Fibroblast of lung (primary cell): ENCODE measurements at places on chromosomes 4 and X. TPM values are rescaled to one million over a fixed set of nuclear protein-coding genes. Genes with fewer than 3 reads are reported as not detected.

GRCh38 chrX:101229170-101229569 lies 9.6 kb downstream of the DRP2 start:
- DNase-seq: peak; percentile 63
- H3K4me1 ChIP-seq: peaks cover 3% of the 10 kb centered on the region
- no peak overlapping the region for H3K4me3 ChIP-seq
- H3K27me3 ChIP-seq: no peaks in the 10 kb centered on the region
- no peaks in the 10 kb centered on the region for H3K36me3 ChIP-seq

DNA sequence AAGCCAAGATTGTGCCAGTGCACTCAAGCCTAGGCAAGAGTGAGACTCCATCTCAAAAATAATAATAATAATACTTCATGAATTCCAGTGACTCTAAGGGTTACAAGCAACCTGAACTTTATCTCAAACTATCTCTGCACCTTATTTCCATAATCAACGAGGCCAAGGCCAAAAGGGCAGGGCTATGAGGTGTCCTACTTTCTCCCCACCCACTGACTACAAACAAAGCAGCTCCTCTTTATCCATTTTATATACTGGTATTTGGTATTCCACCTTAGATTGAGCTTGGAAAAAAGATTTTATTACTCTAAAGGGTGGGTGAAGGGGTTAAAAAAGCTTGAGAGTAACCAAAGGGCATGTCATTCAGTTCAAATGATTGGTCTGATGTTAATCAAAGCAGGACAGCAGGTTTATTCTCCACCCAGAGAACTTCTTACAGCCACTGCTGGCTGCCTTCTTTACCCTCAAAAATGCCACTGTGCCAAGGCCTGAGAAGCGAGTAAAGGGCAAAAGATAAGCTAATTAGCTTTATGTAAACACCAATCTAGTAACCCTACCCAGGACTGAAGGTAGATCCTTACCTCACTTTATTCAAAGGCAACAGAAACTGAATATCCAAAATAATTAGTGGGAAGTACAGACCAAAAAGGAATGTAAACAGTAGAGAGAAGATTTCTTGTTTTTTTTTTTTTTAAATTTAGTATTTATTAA lies 28.2 kb downstream of the APOO start:
- H3K27me3 ChIP-seq: no peaks in the 10 kb centered on the region
- DNase-seq: no peak
- H3K27ac ChIP-seq: no peak overlapping the region
- no peaks in the 10 kb centered on the region for H3K36me3 ChIP-seq

GRCh38 chrX:30627818-30628652 lies 25.2 kb upstream of the GK start:
- no peak overlapping the region for H3K4me3 ChIP-seq
- no peaks in the 10 kb centered on the region for H3K36me3 ChIP-seq
- DNase-seq: no peak
- H3K4me1 ChIP-seq: no peaks in the 10 kb centered on the region
- no peak overlapping the region for H3K27ac ChIP-seq

GRCh38 chrX:149286940-149287349 lies 218.2 kb downstream of the IDS start:
- no peak overlapping the region for H3K27ac ChIP-seq
- H3K4me1 ChIP-seq: no peaks in the 10 kb centered on the region
- no peak overlapping the region for H3K4me3 ChIP-seq
- H3K36me3 ChIP-seq: no peaks in the 10 kb centered on the region

- H3K36me3 ChIP-seq: no peaks in the 10 kb centered on the region
- peak; percentile 29 for DNase-seq
- no peaks in the 10 kb centered on the region for H3K4me1 ChIP-seq
- H3K27me3 ChIP-seq: no peaks in the 10 kb centered on the region
- H3K4me3 ChIP-seq: peak overlapping the region; percentile 31
Measured at GRCh38 chrX:129653971-129654651, 645 bp downstream of the APLN start.

DNA sequence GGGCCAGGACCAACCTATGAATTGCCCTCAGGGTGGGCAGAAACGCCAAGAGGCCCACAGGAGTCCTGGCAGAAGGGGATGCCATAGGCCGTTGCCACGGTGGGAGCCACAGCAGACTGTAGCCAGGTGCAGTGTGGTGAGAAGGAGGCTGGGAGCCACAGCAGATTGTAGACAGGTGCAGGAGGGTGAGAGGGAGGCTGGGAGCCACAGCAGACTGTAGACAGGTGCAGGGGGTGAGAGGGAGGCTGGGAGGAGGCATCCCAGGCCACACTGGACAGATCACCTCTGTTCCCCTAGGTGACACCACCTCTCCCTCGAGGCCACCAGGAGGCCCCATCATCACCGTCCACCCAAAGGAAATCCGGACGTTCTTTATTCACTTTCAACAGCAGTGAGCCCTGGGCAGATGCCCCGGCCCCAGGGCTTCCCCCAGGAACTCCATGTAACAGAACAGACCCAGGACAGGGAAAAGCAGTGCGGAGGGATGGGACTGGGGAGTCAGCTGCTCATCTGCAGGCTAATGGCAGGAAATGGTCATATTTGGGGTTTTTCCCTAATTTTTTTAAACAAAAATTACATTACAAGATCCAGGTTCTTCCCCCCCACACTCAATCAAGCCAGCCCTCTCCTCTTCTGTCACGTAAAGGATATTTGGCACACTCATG lies 19.5 kb upstream of the MRFAP1 start:
- peaks cover 4% of the 10 kb centered on the region for H3K36me3 ChIP-seq
- H3K27ac ChIP-seq: no peak overlapping the region
- no peaks in the 10 kb centered on the region for H3K27me3 ChIP-seq

GRCh38 chrX:71367396-71367795 lies 1.2 kb downstream of the TAF1 start:
- H3K4me1 ChIP-seq: peaks cover 2% of the 10 kb centered on the region
- H3K36me3 ChIP-seq: no peaks in the 10 kb centered on the region
- H3K27ac ChIP-seq: peak overlapping the region; percentile 94
- DNase-seq: peak; percentile 7
- H3K27me3 ChIP-seq: no peaks in the 10 kb centered on the region

DNA sequence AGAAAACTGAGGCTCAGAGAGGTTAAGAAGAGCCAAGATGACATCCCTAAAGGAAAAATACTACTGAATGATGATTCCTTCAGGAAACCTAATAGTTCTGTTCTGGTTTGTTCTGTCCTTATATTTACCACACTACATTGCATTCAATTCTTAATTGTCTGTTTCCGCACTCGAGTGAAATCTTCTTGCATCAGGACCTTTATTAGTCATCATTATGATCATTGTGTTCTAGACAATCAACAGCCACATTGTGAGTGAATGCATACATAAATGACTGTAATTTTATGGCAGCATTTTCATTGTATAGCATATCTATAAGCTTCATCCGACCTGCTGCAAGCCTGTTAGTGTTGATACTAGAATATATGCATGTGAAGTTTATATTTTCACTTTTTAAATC lies 156.7 kb upstream of the FAM241A start:
- H3K27ac ChIP-seq: no peak overlapping the region
- H3K4me1 ChIP-seq: no peaks in the 10 kb centered on the region
- no peak for DNase-seq
- H3K27me3 ChIP-seq: no peaks in the 10 kb centered on the region
- H3K36me3 ChIP-seq: no peaks in the 10 kb centered on the region

DNA sequence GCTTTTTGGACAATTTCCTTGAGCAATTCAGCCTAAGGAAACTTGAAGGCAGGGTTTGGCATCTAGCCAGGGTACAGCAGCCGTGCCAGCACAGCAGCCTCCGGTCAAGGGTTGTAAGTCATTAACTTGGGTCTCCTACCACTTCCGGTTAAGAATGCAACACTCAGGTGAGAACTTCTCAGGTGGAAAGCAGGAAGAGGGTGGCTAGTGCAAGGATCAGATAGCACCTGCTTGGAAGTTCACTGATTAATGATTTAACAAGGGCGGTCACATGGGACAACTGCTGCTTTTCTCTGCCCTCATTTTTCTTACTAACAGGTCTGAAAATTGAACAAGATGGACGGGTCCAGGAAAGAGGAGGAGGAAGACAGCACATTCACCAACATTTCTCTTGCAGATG lies 30.1 kb upstream of the SCOC start:
- no peaks in the 10 kb centered on the region for H3K4me1 ChIP-seq
- peak; percentile 40 for DNase-seq
- H3K27me3 ChIP-seq: peaks cover 2% of the 10 kb centered on the region
- no peak overlapping the region for H3K27ac ChIP-seq
- H3K36me3 ChIP-seq: no peaks in the 10 kb centered on the region
- no peak overlapping the region for H3K4me3 ChIP-seq

Gene SLC9B2
- polyA plus RNA-seq: 12.9 and 14.8 TPM in 2 replicates

Gene GRID2
- polyA plus RNA-seq: 0.02 and 0.07 TPM in 2 replicates

Gene COL25A1
- 0.01 TPM in 1 of 2 replicates, not detected in the other for polyA plus RNA-seq

Gene MCF2
- polyA plus RNA-seq: 0.05 and 0.06 TPM in 2 replicates

Gene GAGE12E
- not detected in 2 replicates for polyA plus RNA-seq

Gene MAGEA9B
- not detected in 2 replicates for polyA plus RNA-seq
